Neuronal stem cell (in vitro differentiated cells): ENCODE measurements at places on chromosomes 1 and 21.
A peak's percentile ranks its signal among the peaks of the same experiment; 100 is the strongest.

GRCh38 chr1:47393141-47393540, 22.9 kb upstream of the FOXE3 start:
- DNase-seq: no peak
- H3K27ac ChIP-seq: no peak overlapping the region
- H3K36me3 ChIP-seq: no peaks in the 10 kb centered on the region
- H3K4me1 ChIP-seq: no peaks in the 10 kb centered on the region

DNA sequence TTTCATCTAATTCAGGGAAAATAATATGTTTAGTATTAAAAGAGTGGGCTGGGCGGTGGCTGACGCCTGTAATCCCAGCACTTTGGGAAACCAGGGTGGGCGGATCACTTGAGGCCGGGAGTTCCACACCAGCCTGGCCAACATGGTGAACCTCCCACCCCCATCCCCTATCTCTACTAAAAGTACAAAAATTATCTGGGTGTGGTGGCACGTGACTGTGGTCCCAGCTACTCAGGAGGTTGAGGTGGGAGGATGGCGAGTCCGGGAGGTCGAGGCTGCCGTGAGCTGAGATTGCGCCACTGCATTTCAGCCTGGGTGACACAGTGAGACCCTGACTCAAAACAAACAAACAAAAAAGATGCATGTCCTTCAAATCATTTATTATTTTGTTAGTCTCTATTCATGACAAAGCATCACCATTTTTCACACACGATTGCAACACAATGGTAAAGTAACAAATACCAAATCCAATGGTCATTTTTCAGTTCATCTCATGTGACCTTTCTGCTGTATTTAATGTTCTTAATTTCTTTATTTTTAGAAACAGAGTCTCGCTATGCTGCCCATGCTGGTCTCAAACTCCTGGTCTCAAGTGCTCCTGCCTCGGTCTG, 1.0 kb downstream of the MSH4 start:
- H3K36me3 ChIP-seq: peaks cover 61% of the 10 kb centered on the region
- H3K27ac ChIP-seq: no peak overlapping the region
- DNase-seq: no peak
- H3K4me3 ChIP-seq: no peak overlapping the region
- no peaks in the 10 kb centered on the region for H3K4me1 ChIP-seq

DNA sequence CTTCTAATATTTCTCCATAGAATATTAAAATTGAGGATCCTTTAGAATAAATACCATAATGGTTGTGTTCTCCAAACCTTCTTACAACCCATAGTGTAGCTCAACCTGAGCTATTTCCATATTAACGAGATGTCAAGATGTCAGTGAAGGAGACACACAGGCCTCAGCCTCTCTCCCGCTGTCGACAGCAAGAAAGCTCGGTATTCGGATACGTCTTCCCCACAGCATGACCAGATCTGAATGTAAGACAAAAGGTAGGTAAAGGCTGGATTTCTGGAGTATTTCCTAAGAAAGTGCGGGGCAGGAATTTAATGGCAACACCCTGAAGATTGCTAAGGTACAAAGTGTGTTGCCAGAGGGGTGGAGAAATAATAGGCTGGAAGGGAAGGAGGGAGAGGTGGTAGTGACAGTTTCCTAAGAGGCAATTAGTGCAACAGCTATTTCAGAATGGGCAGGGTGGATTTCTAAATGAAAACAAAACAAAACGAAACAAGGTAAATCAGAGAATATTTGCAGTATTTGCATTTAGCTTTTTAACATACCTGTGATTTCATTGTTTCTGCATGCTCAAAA, 1.7 kb downstream of the ADSS2 start:
- peaks cover 12% of the 10 kb centered on the region for H3K4me1 ChIP-seq
- peaks cover 6% of the 10 kb centered on the region for H3K36me3 ChIP-seq
- no peaks in the 10 kb centered on the region for H3K27me3 ChIP-seq
- no peak for DNase-seq

DNA sequence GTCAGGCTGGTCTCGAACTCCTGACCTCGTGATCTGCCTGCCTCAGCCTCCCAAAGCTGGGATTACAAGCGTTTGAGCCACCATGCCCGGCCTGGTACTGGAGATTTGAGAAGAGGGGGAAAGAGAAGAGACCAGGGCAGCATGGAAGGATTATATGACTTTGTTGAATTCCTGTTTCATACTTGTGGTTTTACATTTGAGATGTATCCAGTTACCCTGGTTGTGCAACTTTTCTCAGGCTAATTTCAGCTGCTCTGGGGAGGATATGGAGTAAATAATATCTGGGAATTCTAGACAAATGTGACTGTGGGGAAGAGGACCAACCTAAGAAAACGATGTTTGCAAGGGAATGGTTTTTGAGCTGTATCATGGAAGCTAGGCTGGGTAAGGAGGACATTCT, 89.5 kb upstream of the GREM2 start:
- no peaks in the 10 kb centered on the region for H3K4me1 ChIP-seq
- no peak overlapping the region for H3K4me3 ChIP-seq
- DNase-seq: no peak
- no peak overlapping the region for H3K27ac ChIP-seq
- H3K27me3 ChIP-seq: no peaks in the 10 kb centered on the region

GRCh38 chr1:31564606-31564989, 11.7 kb upstream of the TINAGL1 start:
- no peak for DNase-seq
- H3K4me1 ChIP-seq: peaks cover 2% of the 10 kb centered on the region
- H3K27ac ChIP-seq: no peak overlapping the region
- no peak overlapping the region for H3K4me3 ChIP-seq
- H3K27me3 ChIP-seq: no peaks in the 10 kb centered on the region

DNA sequence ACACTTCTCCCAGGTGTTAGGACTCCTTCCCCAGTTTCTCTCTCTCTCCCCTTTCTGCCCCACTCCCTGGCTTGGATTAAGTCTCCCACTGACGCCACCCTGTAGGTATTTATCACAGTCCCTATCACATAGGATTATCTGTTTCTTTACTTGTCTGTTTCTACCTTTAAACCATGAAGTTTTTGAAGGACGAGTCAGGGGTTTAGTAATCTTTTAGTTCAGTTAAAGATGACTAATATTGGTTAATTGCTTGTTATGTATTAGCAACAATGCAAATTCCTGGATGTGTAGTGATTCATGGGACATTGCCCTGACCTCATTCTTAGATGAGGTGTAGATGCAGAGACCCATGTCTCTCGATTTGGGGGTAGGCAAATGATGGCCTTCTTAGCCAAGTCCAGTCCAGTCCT, 6.4 kb downstream of the LAMC1 start:
- no peaks in the 10 kb centered on the region for H3K27me3 ChIP-seq
- no peak overlapping the region for H3K4me3 ChIP-seq
- no peaks in the 10 kb centered on the region for H3K36me3 ChIP-seq

GRCh38 chr1:41497056-41497440, 12.6 kb upstream of the EDN2 start:
- H3K4me3 ChIP-seq: no peak overlapping the region
- H3K27ac ChIP-seq: no peak overlapping the region
- H3K4me1 ChIP-seq: peaks cover 21% of the 10 kb centered on the region
- H3K27me3 ChIP-seq: no peaks in the 10 kb centered on the region
- DNase-seq: no peak

- no peak overlapping the region for H3K4me3 ChIP-seq
- H3K27ac ChIP-seq: no peak overlapping the region
- H3K4me1 ChIP-seq: peaks cover 3% of the 10 kb centered on the region
- no peaks in the 10 kb centered on the region for H3K36me3 ChIP-seq
- DNase-seq: no peak
Measured at GRCh38 chr1:21659924-21660326, 9.2 kb downstream of the RAP1GAP start.

DNA sequence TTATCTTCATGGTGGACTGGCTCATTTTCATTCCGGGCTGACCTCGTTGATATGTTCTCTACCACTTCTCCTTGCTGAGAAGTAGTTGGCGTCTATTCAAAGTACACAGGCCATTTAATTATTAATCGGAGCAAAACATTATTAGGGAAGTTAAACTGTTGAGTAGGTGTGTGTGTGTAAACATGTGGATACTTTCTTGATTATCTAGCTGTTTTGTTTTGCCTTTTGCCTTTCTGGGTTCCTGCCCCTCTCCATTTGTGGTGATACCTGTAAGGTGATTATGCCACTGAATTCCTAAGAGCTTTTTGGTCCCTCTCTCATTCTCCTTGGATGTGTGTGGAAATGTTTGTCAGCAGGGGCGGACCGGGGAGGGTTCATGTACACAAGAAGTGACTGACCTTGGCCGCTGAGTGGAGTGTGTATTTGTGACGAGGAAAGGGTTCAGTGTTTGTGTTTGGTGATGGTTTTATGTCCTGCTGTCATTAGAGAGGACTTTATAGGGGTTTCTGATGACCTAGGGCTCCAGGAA, 56.6 kb upstream of the PPP2R5A start:
- H3K36me3 ChIP-seq: no peaks in the 10 kb centered on the region
- DNase-seq: no peak
- H3K4me3 ChIP-seq: no peak overlapping the region
- no peak overlapping the region for H3K27ac ChIP-seq
- H3K27me3 ChIP-seq: no peaks in the 10 kb centered on the region

GRCh38 chr1:13829152-13829769, 129.3 kb downstream of the PRDM2 start:
- no peak for DNase-seq
- H3K27ac ChIP-seq: no peak overlapping the region
- H3K27me3 ChIP-seq: no peaks in the 10 kb centered on the region
- no peaks in the 10 kb centered on the region for H3K36me3 ChIP-seq
- peaks cover 2% of the 10 kb centered on the region for H3K4me1 ChIP-seq
- no peak overlapping the region for H3K4me3 ChIP-seq

DNA sequence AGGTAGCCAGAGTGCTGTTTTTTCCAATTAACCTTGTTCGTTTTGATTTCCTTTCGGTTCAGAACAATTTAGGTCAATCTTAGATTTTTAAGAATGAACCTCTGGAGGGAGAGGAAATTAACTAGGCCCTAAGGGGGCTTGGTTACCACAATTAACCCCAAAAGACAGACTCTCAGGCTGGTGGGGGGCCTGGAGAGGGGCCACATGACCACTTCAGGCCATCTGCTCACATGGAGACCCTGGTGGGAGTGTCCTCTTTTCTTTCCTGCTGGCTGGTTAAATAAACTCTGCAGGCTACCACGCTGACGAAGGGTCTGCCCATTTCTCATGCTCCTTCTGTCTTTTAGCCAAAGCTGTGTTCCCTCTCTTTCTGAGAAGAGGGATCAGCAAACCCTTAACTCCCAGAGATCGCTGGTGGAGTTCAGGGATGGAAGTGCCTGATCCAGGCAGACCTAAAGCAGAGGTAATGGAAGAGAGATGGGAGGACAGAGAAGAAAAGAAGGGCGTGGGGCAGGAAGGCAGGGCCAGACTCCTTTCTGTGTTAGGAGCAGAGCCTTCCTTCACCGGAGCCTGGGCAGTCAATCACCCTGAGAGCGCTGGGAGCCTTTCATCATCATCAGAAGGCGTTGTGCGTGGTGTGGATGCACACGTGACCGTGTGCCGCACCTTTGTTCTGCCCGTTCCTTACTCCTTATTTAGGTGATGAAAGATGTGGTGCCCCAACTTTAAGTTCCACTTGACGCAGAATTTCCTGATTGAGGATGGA, 58.5 kb downstream of the KIF26B start:
- peak overlapping the region; percentile 34 for H3K27ac ChIP-seq
- peaks cover 16% of the 10 kb centered on the region for H3K4me1 ChIP-seq
- no peaks in the 10 kb centered on the region for H3K27me3 ChIP-seq
- H3K36me3 ChIP-seq: peaks cover 13% of the 10 kb centered on the region
- DNase-seq: no peak

GRCh38 chr1:153260585-153261280, 1.2 kb downstream of the LORICRIN start:
- no peak overlapping the region for H3K27ac ChIP-seq
- H3K4me1 ChIP-seq: no peaks in the 10 kb centered on the region
- H3K4me3 ChIP-seq: peak overlapping the region; percentile 79
- DNase-seq: peak; percentile 31
- no peaks in the 10 kb centered on the region for H3K36me3 ChIP-seq

- H3K36me3 ChIP-seq: peaks cover 99% of the 10 kb centered on the region
- no peak for DNase-seq
- no peak overlapping the region for H3K27ac ChIP-seq
- no peaks in the 10 kb centered on the region for H3K4me1 ChIP-seq
- H3K4me3 ChIP-seq: no peak overlapping the region
Measured at GRCh38 chr1:39434797-39435395, 56.5 kb upstream of the BMP8A start.

DNA sequence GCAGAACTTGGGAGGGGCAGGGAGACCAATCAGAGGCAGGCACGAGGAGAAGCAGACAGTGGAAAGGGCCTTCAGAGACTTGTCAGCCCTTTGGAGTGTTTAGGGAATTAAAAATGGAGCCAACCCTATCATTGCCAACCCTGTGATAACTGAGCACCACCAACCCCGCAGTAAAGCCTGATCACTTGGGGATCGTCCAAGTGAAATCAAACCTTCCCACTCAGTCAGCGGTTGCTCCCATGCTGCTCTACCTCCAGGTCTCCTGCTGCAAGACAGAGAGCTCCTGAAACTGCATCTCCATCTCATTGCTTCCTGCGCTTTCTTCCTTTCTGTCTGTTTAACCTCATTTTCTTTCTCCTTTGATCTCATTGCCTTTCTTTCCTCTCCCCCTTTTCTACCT, 4.8 kb upstream of the ACKR1 start:
- no peak overlapping the region for H3K27ac ChIP-seq
- DNase-seq: no peak
- no peaks in the 10 kb centered on the region for H3K36me3 ChIP-seq
- no peaks in the 10 kb centered on the region for H3K27me3 ChIP-seq
- H3K4me1 ChIP-seq: peaks cover 4% of the 10 kb centered on the region

- H3K4me1 ChIP-seq: peaks cover 2% of the 10 kb centered on the region
- H3K27me3 ChIP-seq: no peaks in the 10 kb centered on the region
- no peak for DNase-seq
- H3K4me3 ChIP-seq: no peak overlapping the region
- peaks cover 2% of the 10 kb centered on the region for H3K36me3 ChIP-seq
- no peak overlapping the region for H3K27ac ChIP-seq
Measured at GRCh38 chr1:220219865-220220698, 52.2 kb downstream of the RAB3GAP2 start.

GRCh38 chr1:21933397-21934248, 3.5 kb downstream of the HSPG2 start:
- no peak for DNase-seq
- H3K4me1 ChIP-seq: peaks cover 48% of the 10 kb centered on the region
- peaks cover 2% of the 10 kb centered on the region for H3K36me3 ChIP-seq
- no peak overlapping the region for H3K27ac ChIP-seq
- H3K27me3 ChIP-seq: no peaks in the 10 kb centered on the region

DNA sequence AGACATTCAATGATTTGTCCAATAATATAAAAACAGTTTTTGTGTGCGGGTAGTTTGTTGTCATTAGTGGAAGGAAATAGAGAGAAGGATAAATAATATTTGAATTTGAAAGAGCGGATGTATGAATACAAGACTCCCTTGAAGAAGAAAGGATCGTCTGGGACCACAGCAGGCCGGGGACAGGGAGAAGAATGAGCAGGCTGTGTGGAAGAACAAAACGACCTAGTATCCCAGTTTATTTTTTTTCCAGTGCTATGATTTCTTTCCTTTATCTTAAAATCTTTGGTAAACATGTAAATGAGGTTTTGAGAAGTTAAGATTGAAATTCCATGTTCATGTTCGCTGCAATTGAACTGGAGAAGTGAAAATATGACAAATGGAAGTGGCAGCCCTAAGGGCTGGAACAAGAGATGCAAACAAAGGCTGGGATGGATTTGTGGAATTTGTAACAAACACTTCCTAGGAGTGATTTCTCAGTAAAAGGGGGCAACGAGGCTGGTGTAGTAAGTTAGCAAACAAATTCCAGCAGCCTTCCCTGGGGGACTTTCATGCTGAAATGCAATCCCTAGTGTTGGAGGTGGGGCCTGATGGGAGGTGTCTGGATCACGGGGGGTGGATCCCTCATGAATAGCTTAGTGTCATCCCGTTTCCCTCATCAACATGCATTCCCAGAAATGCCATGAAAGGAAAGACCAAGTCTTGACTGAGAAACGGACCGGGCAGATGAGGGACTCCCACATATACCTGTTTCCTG, 10.2 kb upstream of the IFI16 start:
- DNase-seq: peak; percentile 78
- no peaks in the 10 kb centered on the region for H3K27me3 ChIP-seq
- H3K27ac ChIP-seq: peak overlapping the region; percentile 61
- no peaks in the 10 kb centered on the region for H3K4me1 ChIP-seq
